ENCODE measurements at places on chromosomes 1 and 21.

DNA sequence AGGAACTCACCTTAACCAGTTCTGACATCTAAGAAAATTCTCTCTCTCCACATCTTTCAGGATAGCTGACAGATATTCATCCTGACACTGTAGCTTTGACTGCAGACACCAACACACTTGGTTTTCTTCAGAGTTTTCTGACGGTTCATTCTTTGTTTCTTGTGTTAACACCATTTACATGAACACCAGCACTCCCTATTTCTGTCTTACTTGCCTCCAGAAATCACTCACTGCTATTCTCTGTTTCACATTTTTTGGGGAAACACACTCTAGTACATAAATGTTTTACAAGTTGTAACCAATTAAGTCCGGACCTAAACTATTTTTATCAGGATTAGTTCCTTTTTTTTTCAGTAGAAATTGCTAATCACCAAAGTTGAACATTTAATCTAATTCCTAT lies 15.4 kb downstream of the FLVCR1 start:
- DNase-seq = no peak

GRCh38 chr1:54792686-54793282 lies 8.3 kb downstream of the TTC22 start:
- DNase-seq = no peak

GRCh38 chr1:145961425-145962156 lies 2.8 kb downstream of the ANKRD34A start:
- no peak for DNase-seq

GRCh38 chr1:159743651-159744410 lies 29.4 kb upstream of the CRP start:
- no peak for DNase-seq

GRCh38 chr1:203091199-203091477 lies 5.3 kb upstream of the MYOG start:
- DNase-seq = no peak

GRCh38 chr1:29171089-29171488 lies 10.6 kb downstream of the SRSF4 start:
- DNase-seq = no peak

- DNase-seq = no peak
These were observed 47.1 kb upstream of the OLIG2 start for GRCh38 chr21:32978331-32979270.

- no peak for DNase-seq
These were observed 120.2 kb upstream of the KCNE2 start for GRCh38 chr21:34243562-34243961.

- no peak for DNase-seq
These were observed 19.5 kb downstream of the FAAH start for GRCh38 chr1:46413596-46413985.

GRCh38 chr1:29488794-29489311 lies 252.5 kb downstream of the PTPRU start:
- no peak for DNase-seq

DNA sequence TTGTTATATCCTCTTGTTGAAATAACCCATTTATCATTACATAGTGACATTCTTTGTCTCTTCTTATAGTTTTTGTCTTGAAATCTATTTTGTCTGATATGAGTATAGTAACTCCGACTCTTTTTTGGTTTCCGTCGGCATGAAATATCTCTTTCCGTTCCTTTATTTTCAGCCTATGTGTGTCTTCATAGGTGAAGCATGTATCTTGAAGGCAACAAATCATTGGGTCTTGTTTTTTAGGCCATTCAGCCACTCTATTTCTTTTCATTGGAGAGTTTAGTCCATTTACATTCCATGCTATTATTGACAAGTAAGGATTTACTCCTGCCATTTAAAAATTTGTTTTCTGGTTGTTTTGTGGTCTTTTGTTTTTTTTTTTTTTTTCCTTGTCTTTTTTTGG lies 441.9 kb upstream of the KAZN start:
- no peak for DNase-seq

DNA sequence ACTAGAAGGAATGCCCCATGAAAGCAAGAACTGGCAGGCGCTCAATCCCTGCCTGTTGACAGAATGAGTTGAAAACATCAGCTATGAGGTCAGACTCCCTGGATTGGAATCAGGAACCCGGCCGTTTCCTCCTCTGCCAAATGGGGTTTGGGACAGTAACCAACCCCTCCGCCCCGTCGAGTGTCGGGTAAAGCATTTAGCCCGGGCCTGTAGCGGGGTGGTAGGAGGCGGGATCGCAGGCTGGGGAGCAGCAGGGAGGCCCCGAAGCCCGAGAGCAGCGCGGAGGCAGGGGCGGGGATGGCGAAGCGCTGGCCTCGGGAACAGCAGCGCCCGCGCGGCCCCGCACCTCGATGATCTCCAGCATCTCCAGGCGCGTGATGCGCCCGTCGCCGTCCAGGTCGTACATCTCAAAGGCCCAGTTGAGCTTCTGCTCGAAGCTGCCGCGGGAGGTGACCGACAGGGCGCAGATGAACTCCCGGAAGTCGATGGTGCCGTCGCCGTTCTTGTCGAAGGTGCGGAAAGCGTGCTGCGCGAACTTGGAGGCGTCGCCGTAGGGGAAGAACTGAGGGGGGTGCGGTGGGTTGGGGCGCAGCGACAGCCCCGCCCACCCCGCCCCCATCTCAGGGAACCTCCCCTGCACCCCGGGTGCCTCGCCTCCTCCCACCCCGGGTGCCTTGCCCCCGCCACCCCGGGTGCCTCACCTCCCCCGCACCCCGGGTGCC lies 7.5 kb downstream of the HPCAL4 start:
- DNase-seq = no peak

- no peak for DNase-seq
These were observed 39.0 kb downstream of the TEX35 start for GRCh38 chr1:178551940-178552339.

DNA sequence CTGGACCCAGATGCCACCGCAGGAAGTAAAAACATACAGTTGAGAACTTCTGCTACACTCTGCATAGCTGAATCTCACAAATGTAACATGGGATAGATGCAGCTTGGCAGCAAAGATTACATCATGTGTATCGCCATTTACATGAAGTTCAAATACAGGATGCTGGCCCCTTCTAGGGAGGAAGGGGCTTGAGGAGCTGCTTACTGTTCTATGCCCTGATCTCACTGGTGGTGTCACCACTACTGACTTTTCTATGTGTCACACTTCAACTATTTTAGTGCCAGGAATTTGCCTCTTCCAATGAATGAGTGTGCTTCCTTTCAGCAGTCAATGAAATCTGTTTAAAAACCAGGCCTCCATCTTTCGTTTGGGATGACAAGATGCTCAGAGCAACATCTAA lies 31.1 kb downstream of the MRAP start:
- DNase-seq = no peak

DNA sequence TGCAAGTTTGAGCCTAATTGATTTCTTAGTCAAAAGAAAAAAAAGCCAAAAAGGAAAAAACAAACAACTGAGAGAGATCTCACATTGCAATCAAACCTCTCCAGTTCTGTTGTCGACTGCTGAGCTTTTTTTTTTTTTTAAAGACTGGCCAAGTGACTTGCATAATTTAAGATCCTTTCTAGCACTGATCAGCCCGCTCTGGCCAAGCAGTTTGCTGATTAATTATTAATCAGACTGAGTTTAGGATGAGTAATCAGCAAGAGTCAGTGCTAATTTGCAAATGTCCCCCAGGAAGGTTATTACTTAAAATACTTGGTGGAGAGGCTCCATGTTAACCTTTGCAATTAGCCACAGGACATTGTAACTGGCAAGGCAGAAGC lies 39.3 kb downstream of the HMGB4 start:
- no peak for DNase-seq

- no peak for DNase-seq
These were observed 3.5 kb downstream of the PPP1R15B start for GRCh38 chr1:204408074-204408507.

DNA sequence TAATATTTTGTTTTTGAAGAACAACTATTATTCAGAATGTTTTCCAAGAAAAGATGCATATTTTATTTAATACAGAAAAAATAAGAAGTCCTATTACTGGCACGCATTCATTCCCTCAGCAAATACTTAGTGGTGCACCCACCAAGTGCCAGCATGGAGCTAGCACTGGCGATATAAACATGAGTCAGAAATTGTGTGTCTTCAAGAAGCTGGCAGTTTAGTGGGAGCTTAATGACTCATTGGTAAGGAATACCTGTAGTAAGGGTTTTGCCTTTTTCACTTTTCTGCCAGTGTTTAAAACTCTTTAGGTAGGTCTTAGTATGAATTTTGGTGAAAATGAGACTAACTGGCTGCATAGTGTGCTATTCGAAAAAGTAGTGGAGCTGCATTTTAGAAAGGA lies 6.3 kb downstream of the MAGI3 start:
- DNase-seq = no peak

DNA sequence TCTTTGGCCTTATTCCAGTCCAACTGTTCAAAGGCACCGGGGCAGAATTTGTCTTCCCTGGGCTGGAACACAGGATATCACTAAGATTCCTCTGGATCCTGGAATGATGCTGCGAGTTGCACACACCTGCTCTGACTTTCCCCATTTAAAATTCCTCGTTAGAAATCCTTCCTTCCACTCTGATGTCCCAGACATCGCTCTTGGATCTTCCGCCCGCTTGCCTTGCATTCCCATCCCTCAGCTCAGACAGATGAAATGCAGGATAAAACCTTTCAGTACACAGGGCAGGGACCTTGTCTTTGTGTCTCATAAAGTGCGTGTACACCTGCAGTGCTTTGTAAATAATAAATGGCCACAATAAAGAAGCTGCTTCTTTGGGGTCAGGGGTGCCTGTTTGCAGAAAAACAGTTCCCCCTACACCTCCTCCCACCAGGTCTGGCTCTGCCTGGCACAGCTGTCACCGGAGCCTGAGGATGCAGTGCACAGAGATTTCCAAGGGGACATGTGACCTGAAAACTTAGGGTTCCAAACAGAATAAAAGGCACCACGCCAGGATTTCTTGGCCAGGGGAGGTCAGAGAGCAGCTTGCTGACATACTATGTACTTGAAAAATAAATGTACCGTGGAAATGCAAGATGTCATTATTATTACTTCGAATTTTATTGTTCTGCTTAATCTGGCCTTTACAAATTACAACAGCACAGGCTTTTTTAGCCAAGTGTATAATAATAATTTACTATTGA lies 62.9 kb upstream of the SYT6 start:
- DNase-seq = no peak

- DNase-seq = no peak
These were observed 2.7 kb downstream of the MIER1 start for GRCh38 chr1:66927528-66927927.

GRCh38 chr1:212440419-212440818 lies 7.7 kb downstream of the NENF start:
- DNase-seq = no peak

DNA sequence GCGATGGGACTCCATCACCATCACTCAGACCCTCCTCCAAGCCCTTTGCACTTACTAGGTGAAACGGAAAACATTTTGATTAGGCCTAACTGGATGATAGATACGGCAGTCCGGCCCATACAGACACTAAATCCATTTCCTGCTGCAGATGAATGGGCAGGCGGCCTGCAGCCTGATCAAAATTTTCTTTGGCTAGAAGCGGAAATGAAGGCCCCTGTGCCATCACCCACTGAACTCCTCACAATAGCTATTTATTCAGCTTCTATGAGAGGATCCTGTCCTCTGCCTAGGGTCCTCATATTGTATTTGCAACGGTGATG lies 200.5 kb downstream of the OMA1 start:
- no peak for DNase-seq

Measured in stimulated activated CD8-positive, alpha-beta memory T cell treated with anti-CD3 and anti-CD28 coated beads, Interleukin-15, amount 100 ng/mL, for 24 hours (primary cell).